ENCODE measurements at places on chromosomes 5 and 9.

DNA sequence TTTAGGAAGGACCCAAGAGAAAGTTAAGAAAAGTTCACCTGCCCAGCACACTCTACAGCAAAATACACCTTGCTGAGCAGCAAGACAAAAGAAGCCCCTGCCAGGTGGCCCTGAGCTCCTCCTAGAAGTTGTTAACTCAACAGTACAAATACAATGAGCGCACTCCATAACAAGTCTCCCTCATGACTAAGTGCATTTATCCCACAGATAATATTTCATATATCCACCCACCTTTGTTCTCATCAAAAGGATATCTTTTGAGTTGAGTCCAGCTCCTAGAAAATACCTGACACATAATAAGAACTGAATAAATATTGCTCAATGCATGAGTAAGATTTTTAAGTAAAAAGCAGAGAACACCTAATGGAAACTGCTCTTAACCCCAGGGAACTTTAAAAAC is 73.3 kb downstream of the ABCA1 start:
- no peak for DNase-seq

- DNase-seq, result no peak
Observed at GRCh38 chr5:114407783-114408182, 45.9 kb downstream of the KCNN2 start.

GRCh38 chr9:105141976-105142250 is 102.5 kb upstream of the SLC44A1 start:
- no peak for DNase-seq

DNA sequence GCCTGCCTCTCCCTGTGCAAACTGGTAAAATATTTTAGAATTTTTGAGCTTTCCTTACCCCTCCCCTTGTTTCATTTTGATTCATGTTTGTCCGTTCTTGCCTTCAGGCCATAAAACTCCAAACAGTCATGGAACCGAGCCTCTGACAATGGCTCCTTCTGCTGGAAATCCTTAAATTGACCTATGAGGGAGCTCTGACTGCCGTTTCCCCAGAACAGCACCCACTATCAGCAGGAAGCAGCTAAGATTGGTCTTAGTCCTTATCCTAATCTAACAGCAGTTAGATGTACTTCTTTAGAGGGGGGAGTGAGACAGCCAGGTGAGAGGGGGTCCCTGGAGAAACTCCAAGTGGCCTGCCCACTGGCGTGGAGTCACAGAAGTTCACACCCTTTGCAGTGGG is 106.7 kb downstream of the FAM174A start:
- no peak for DNase-seq

GRCh38 chr5:168198359-168198758 is 93.1 kb upstream of the WWC1 start:
- no peak for DNase-seq

DNA sequence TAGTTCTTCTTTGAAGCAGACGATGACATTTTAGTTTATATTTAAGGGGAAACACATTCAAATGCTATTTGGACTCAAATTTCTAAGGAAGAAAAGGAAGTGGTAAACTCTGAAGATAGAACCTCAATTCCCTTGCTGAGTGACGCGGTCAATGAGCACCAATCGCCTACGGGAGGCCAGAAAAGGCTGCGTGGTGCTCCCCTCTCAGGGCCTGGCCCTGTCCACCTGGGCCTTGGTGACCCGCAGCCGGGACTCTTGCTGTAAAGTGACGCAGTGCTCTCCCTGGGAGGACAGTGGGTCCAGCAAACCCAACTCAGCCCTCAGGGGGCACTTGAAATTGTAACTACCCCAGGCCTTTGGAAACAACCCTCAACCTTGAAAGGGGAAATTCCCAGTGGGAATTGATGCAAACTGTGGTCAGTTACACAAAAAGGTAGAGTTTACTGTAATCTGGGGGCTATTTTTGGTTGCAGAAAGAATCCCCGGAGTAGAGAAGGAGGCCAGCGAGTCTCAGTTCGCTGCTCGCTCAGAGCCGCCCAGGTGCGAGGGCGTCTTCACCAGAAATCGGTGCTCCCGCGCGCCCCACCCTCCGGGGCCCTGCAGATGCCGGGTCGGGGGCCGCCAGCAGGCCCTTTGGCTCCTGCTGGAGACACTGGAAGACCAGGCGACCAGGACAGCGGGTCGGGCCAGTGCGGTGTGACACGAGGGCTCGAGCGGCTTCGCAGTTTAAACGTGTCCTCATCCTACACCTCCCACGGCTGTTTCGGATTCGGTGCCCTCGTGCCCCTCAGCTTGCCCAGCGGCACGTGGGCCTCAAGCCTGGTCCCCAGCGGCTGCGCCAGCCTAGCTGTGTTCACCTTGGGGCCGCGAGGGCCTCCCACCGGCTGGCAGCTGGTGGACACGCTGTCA is 1.4 kb upstream of the ANKRD33B start:
- no peak for DNase-seq

- no peak for DNase-seq
Observed at GRCh38 chr5:33841891-33842290, 49.9 kb downstream of the ADAMTS12 start.

- no peak for DNase-seq
Observed at GRCh38 chr9:12863618-12864017, 88.8 kb downstream of the LURAP1L start.

- no peak for DNase-seq
Observed at GRCh38 chr5:161150441-161150988, 298.5 kb upstream of the ATP10B start.

DNA sequence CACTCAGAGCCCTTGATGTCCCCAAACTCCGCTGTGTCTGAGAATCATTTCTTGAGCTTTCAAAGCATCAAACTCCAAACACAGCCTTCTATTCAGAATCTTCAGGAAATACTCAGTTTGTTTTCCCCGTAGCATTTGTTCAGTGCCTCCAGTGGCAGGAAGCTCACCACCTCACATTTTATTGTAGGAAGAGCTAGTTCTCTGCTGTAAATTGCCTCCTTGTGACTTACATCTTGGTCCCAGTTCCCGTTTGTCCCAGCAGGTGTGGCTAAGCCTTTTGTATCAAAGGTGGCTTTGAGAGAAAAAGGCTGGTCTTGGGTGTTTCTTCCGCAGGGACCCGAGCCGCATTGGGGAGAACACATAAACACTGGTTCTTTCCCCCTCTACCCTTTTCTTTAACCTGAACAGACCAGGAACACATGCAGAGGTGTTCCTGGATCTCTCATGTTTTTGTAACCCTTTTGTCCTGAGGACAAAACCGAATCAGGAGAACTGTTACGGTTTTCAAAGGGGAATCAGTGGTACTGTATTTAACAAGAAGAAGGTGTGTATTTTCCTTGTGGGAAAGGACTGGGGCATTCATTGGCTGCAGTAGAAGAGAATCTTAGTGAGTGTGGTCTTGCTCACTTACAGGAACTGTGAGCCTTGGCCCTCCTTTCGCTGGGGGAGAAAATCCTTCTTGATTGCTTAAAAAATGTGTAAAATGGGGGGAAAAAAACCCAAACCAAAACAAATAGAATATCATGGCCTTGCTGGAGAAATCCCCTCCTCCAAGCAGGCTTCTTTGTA is 1.9 kb downstream of the OSMR start:
- no peak for DNase-seq

DNA sequence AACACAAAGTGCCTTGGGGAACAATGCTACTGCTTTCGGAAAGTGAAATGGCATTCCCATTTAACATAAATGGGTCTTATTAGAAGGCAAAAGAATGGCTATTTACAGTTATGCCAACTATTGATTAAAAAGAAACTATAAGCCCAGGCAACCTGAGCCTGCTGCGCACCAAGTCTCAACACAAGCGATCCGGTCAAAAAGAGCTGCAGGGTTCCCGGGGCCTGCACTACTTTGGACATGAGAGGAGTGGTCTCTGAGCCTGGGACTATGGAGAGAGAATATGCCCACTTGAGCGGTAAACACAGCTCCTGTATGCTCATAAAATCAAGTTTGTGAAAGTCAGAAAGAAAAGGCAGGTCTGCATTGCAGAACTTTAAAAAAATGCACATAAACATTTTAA is 660.7 kb downstream of the EFNA5 start:
- no peak for DNase-seq

DNA sequence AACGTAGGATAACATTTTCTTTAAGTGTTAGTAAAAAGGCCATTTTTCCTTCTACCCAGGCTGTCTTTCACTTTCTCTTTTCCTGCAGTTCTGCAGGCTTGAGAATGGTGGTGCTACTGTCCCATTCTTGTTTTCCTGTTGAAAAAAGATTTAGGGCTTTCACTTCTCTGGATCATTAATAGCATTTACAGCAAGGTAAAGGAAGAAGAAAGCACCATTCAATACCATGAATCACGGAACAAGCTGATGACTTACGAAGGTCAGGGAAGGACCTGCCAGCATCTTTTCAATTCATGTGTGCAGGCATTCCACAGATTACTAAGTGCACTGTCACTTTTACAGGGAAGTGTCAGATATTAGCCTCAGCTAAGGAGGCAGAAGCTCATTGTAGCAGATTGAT is 292.8 kb downstream of the YTHDC2 start:
- DNase-seq, result peak; percentile 2

Data from AG08396 (cell line).